ENCODE measurements at places on chromosomes 11 and 22.

DNA sequence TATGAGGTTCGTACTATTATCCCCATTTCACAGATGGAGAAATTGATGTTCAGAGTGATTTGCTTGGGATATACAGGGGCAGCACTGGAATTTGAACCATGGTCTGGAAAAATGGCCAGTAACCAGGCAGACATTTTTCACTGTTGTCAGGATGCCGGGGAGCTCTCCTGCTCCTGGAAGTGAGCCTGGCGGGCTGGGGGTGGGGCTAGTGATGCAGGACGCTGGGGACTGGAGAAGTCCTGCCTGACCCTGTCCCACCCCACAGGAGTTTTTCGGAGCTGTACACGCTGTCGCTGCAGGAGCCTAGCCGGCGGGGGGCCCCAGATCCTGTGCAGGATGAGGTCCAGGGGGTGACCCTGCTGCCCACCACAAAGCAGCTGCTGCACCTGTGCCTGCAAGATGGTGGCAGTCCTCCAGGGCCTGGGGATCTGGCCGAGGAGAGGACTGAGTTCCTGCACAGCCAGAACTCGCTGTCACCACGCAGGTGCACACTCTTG, 11.1 kb downstream of the SIPA1 start:
- no peak for DNase-seq

- no peak for DNase-seq
Observed at GRCh38 chr22:19905347-19906276, 36.0 kb upstream of the COMT start.

DNA sequence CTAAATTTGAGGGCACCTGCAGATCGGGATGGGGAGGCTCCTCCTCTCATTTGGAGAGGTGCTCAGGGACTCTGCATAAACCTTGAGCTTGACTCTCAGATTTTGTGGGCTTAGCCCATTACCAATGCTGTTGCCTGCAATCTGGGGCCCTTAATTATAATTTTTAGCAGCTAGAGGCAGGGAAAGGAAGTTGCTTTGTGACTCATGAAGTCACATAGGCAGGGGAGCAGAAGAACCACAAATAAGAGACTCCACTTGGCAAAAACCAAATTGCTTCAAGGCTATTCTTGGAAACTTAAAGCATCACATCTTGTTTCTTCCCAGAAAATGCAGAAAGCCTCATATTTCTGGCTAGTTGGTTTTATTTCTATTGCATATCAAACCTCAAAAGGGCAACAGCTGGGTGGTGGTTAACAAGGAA, 46.9 kb downstream of the MICAL2 start:
- DNase-seq: no peak

GRCh38 chr11:109697140-109697843, 275.3 kb downstream of the C11orf87 start:
- peak; percentile 68 for DNase-seq

DNA sequence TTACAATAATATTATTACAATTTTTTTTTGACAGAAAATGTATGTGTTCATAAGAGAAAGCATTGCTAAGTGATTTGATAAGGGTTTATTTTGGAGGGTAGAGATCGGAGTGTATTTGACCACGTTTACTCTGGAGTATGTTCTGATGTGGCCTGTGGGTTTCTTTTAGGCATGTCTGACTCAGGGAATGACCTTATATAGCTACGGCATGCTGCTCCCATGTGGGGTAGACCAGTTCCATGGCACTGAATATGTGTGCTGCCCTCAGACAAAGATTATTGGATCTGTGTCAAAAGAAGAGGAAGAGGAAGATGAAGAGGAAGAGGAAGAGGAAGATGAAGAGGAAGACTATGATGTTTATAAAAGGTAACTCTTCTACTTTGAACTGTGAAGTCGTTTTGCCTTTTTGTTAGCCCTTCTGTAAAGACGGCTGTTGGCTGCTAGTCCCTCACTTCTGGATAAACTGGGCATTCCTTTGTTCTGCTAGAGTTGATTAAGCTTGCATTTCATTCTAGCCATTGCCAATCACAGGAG, 38.1 kb upstream of the ST14 start:
- DNase-seq: no peak

DNA sequence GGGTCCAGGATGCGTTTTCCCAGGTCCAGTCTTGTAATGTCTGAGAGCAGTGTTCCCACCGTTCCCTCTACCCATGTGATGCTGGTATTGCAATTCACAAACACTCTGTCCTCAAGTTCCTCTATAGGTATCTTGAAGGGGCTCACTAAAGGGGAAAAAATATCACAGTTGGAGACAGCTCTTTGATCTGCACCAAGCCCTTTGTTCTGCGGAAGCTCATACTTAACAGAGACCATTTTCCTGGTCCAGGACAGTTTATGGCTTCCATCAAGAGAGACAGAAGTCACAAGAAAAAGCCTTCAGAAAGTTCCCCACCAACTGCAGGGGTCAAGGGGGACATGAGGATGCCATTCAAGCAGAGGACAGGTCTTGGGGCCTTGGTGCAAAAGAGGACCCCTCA, 2.1 kb downstream of the CD3D start:
- DNase-seq: no peak

GRCh38 chr11:44767421-44767820, 40.7 kb downstream of the TSPAN18 start:
- DNase-seq: no peak

- no peak for DNase-seq
Observed at GRCh38 chr11:61150706-61151544, 10.3 kb downstream of the VPS37C start.

DNA sequence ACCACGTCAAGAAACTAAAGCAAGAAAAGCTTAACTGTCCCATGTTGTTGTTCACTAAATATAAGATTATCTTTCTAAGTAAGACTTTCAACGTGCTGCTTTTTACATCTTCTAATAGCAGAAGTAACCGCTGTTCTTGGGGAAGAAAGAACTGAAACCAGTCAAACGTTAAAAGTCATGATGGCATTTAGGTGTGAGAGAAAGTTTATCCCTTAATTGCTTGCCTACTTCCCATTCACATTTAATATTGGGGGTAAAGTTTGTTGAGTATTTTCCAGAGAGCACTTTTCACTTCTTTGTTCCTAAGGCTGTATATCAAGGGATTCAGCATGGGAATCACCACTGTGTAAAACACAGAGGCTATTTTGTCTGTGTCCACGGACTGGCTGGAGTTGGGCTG, 970 bp downstream of the OR5B21 start:
- DNase-seq: no peak

DNA sequence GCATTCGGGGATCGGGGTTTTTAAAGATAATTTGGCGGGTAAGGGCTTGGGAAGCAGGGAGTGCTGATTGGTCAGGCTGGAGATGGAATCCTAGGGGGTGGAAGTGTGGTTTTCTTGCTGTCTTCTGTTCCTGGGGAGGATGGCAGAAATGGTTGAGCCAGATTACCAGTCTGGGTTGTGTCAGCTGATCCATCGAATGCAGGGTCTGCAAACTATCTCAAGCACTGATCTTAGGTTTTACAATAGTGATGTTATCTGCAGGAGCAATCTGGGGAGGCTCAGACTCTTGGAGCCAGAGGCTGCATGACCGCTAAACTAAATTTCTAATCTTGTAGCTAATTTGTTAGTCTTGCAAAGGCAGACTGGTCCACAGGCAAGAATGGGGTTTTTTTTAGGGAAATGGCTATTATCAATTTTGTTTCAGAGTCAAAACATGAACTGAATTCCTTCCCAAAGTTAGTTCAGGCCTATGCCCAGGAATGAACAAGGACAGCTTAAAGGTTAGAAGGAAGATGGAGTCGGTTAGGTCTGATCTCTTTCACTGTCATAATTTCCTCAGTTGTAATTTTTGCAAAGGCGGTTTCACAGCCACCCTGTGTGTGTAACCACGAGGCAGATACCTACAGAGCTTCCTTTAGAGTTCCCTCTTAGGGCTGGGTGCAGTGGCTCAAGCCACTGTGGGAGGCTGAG, 10.2 kb downstream of the SCGB1A1 start:
- DNase-seq: no peak

DNA sequence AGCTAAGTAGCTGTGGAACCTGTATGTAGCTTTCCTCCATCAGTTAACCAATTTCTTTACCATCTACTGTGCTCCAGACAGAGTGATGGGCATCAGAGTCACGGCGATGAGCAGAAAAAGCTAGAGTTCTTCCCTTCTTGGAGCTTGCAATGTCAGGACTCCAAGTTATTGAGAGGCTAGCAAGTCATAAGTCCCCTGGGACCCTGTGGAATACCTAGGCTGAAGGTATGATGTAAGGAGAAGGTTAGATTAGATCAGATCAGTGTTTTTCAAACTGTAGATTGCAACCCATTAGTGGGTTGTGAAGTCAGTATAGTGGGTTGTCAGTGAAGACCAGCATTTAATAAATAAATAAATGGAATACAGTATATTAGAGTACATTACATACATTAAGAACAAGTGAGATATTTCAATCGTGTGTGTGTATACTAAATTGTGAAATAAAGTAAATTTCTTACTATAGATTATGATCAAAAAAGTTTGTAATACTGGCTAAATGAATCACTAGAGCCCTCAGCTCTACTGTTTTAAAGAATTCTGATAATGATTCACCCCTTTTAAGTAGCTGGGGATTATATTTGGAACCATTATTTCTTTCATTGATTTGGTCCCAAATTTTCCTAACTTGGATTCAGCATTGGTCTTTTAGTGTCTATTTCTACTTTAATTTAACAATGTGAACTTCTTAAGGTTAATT, 52.3 kb downstream of the RASSF10 start:
- no peak for DNase-seq
